Activated CD4-positive, alpha-beta T cell treated with anti-CD3 and anti-CD28 coated beads, Interleukin-2, amount 50 U/mL, for 24 hours (primary cell): ENCODE measurements at places on chromosomes 2 and 18.

DNA sequence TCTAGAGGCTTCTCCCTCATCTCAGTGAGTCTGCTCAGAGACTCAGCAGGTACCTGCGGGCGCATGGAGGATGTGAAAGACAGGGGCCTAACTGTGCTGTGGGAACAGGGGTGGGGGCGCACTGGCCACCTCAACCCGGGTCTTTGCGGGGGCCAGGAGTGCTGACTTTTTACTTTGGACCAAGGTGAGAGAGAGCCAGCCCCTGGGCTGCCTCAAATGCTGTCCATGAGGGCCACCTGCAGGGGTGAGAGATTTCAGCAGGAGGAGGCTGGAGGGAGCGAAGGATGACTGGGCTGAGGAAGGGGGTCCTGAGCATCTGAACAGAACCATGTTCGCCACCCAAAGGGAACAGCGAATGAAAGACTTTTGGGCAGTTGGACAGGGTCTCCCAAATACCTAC is 129.4 kb downstream of the TNS1 start:
- DNase-seq = no peak

- no peak for DNase-seq
Measured at GRCh38 chr18:44627280-44627679, 53.4 kb upstream of the SETBP1 start.

DNA sequence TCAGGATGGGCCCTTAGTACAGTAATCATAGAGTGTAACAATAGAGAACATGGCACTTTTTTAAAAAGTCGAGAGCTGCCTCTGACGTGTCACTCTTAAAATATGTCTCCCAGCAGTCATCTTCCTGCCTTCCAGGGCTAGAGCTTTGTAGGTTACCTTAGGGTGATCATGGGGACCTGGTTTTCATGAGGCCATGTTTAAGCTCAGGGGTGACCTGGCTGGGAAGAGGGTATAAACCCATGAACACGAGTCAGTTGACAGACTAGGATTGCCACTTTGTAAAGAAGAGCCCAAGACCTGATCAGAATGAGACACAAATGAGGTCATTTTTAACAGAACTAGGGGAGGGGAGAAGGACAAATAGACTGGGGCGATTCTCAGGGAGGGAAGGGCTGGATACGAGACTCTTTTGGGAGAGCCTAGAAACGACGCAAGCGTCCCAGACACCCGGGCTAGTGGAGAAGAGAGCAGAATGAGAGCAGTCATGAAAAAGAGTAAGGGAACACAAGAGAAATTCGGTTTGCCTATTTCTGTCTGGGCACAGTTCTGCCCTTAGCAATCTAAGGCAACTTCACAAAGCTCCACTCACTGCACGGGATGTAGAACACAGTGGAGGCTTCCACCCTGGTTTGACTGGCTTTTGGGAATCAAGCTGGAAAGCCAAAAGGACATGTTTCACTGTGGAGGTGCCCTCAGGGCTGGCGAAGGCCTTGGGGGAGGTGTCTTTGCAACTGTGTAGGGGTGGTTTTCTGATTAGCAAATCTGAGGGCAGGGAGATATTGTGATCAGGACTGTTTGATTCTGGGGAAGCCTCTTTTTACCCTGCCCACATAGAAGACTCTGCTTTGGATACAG is 1.8 kb upstream of the RAB31 start:
- no peak for DNase-seq

DNA sequence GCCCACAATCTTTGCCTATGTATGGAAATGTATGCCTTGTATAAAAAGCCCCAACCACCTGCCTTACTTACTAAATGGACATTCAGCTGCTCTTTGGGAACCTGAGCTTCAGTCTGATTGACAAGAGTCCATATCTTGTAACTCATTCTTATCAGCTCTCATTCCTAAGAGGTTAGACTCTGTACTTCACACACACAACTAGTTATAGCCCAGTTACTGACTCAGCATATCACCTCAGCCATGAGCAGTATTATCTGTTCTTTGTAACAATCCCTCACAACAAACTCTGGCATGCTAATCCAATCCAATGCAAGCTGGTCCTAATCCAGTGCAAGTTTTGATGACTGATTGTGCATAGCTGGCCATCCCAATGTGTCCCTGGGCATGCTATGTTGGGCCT is 250.6 kb downstream of the RIT2 start:
- DNase-seq = no peak

DNA sequence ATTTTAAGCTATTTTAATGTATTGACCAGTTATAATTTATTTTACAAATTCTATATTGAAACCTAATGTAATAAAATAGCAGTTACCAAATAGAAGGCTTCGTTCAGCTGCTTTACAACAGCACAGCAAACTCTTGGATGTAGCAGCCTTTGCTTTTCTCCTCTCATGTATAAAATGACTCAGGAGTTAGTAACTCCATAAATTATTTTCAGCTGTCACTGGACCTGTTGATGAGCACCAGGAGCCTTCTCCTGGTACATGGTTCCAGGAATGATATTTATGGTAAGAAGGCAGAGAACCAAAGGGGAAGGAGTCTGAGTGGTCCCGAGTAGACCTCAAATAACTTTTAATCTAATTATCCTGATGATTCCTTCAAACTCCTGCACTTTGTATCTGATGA is 256.4 kb upstream of the NETO1 start:
- DNase-seq = no peak

GRCh38 chr2:17933256-17933655 is 54.8 kb downstream of the KCNS3 start:
- no peak for DNase-seq

GRCh38 chr2:219457784-219458369 is 23.2 kb downstream of the SPEG start:
- DNase-seq = no peak

DNA sequence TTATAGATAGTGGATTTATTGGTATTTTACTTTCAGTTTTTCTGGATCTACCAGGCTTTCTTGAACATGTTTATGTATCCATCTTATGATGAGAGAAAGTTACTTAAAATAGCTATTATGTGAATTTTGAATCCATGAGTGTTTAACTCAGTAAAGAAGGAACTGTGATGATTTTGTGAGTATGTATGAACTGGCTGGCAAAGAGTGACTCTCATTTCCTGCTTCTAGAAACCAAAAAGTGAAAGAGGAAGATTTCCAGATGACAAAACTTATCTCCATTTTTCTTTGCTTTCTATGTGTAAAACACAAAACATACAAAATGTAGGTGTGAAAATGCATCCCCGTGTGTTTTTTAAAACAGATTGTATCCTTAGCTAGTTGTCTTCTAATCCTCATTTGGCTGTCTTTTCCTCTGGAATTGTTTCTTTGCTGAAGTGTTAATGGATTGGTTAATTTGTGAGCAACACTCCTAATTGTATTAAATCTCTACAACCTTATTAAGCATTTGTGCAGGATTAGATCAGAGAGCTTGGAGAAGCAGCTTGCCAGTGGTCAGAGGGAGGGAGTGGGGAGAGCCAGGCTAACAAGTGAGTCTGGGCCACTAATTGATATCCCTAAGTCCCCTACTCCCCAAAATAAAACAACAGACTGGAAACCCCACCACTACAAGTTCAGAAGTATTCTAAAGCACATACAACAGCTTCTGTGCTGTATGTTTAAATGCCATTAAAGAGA is 23.9 kb downstream of the PTPRM start:
- no peak for DNase-seq

DNA sequence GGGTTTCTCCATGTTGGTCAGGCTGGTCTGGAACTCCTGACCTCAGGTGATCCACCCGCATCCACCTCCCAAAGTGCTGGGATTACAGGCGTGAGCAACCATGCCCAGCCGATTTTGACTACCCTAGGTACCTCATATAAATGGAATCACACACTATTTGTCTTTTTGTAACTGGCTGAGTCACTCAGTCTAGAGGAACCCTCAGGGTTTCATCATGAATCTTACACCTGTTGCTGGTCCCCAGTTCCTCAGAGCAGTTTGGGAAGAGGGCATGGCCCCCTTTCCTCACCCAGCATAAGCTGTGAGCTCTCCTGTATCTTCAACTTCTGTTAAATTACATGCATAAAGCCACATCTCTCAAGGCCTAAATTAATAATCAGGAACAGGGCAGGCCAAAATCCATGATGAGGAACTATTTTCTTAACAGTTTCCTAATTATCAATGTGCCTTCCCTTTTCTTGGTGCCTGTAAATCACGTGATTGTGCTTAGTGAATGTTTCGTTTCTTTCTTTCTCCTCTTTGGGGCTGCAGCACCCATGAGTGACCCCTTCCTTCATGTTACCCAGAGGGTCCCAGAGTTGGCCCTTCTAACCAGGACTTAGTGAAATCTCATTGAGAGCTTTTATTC is 20.9 kb downstream of the DYSF start:
- no peak for DNase-seq

- no peak for DNase-seq
Measured at GRCh38 chr2:160494201-160494644, 616 bp upstream of the RBMS1 start.

- DNase-seq = no peak
Measured at GRCh38 chr2:29663268-29663667, 258.1 kb downstream of the ALK start.

DNA sequence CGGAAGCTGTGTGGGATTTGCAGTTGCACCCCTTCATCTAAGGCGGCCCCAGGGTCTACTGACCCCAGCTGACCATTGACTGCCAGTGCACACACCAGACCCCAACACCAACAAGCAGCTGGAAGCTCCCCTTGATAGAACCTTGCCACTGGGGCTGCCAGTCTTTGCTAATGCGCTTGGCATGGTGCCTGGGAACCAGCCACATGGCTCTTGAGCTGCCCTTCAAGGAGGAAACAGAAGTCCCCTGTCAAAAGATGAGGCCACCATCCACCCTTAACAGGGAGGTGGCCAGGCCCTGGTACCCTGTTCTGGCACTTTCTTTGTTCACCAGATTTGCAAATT is 8.6 kb downstream of the ALPI start:
- no peak for DNase-seq

DNA sequence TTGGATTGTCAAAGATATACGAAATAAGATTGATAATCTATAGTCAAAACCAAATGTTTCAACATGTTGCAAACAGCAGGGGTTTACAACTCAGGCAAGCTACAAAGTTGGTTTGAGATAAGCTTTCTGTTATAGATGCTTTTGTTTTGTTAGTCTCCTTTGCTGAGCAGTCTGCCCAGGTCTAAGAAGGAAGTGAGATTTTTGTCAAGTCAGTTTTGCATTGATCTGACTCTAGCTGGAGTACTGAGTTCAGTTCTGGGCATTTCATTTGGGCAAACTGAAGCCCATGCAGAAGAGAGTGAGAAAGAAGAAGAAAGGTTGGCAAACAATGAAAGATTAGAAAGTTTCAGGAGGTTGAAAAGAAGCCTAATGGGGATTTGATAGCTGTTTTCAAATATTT is 983.0 kb upstream of the SLC39A10 start:
- DNase-seq = no peak

DNA sequence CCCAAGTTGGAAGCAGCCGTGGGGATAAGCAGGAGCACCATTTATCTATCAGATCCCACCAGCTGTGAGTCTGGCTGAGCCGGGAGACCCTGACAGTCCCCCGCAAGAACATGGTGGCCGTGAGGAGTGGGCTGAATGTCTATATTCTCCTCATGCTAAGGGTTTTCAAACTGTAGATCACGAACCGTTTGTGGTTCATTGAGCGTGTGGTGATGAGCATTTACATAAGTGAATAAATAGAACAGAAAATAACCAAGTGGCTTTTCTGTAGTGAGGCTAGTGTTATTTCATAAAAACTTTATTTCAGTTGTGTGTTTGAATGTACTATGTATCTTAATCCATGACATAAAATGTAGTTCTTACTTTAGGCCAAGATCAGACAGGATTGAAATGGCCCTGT is 190.2 kb upstream of the APCDD1 start:
- no peak for DNase-seq

GRCh38 chr2:49840428-49840975 is 686.2 kb upstream of the FSHR start:
- no peak for DNase-seq

- no peak for DNase-seq
Measured at GRCh38 chr18:10351219-10351818, 103.1 kb upstream of the APCDD1 start.
